Activated T-cell treated with anti-CD3 and anti-CD28 coated beads for 48 hours (primary cell): ENCODE measurements at places on chromosomes 6 and 20.
A peak's percentile ranks its signal among the peaks of the same experiment; 100 is the strongest.

DNA sequence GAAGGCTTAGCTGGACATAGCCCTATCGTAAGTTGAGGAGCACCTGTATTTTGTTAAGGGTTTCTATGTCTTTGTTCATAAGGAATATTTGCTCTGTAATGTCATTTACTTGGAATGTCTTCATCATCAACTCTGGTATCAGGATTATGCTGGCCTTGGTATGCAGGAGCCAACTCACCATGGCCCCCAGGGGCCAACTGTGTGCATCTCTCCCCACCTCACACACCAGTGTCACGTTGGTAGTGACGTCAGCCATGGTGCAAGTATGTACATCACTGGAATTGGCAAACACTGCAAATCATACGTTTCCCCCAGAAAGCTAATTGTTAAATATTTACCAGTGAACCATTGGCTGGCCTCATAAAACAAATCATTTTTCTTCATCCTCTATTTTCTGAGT lies 70.8 kb downstream of the YTHDF1 start:
- no peak for DNase-seq

- DNase-seq: no peak
These were observed 99.8 kb downstream of the FILIP1 start for GRCh38 chr6:75393806-75394205.

GRCh38 chr6:142827991-142828390 lies 117.0 kb downstream of the HIVEP2 start:
- no peak for DNase-seq

GRCh38 chr6:98831959-98832283 lies 2.5 kb upstream of the POU3F2 start:
- no peak for DNase-seq

DNA sequence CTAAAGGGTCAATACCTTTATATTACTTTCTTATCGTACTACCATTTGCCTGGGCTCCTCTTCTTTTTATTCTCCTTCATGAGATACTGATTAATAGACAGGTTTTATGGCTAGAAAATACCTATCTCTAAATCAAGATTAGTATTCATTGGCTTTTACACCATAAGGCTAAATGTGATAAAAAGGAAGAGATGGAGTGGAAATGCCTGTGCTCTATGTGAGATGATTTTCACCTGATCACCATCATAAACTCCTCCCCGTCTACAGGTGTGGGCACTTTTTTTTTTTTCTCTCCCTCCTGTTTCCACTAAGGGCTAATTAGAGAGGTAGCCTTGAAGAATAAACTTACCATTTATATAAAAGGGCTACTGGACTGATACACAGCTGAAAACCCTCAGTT lies at the start of gene GLYATL3:
Gene GLYATL3 (plus strand): TSS at position 301 of the 400 bp plus-strand sequence. CDS start 12,068 bp downstream, outside the sequence.
- DNase-seq: no peak

DNA sequence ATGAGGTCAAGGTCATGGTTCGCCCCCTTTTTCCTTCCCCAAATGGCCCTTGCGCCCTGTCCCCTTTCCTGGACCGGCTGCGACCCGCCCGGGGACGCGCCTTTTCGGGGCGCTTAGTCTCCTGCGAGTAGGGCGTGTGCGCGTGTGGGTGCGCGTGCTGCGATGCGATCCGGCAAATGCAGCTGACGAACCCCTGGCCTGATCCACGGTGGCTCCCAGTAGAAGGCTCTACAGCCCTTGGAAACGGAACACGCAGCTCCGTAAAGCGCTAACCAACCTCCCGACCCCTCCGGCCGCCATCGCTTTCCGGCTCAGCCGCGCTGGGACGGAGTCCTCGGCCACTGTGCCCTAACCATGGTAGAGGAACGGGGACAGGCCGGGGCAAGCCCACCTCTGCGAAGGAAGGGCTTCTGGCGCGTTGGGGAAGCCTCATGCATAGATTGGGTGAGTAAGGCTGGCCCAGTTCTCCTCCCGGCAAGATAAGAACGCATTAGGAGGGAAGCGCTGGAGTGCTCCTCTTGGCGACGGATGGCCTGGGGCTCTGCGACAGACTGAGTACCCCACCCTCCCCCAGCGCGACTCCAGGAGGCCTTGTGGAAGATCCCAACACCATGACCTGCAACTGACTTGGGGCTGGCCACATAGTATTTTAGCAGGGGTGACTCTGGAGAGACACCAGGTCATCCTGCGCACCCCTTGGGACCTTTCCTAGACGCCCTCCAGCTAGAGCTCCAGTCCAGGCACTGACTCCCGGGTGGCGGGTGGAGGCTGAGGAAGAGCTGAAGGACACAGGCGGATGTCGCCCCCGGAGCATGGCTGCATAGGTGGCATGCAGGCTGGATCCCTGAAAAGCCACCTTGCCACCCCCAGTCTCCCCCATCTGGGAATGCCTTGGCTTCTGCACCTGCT lies 1.1 kb upstream of the SLC4A11 start:
- no peak for DNase-seq

GRCh38 chr6:105892577-105893262 lies 193.4 kb upstream of the PRDM1 start:
- DNase-seq: no peak

DNA sequence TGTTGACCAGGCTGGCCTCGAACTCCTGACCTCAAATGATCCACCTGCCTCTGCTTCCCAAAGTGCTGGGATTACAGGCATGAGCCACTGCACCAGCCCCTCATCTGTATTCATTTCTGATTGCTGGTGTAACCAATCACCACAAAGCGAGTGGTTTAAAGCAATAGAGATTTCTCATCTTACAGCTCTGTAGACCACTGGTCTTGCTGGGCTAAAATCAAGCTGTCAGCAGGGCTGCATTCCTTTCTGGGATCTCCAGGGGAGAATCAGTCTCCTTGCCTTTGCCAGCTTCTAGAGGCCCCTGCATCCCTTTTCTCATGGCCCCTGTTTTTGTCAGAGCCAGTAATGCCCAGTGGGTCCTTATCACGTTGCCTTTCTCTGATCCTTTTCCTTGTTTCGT lies 49.9 kb upstream of the PMEPA1 start:
- no peak for DNase-seq

DNA sequence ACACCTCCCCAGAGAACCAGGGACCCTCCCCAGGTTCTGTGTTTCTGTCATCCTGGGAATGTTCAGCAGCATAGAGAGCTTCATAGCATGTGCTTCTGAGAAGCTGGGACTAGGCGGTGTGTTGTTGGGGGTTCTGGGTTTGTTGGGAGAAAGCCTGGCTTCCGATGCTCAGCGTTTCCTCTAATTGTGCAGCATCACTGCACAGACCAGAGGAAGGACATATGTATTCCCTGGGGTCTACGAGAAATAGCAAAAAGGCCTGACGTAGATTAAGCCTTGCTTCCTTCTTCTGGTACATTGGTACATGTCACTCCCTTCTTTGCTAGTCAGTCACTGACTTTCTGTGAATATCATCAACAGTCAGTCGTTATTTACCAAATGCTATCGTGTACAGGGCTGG lies 96.9 kb upstream of the SGK1 start:
- no peak for DNase-seq

- DNase-seq: no peak
These were observed 2.9 kb downstream of the SPAG4 start for GRCh38 chr20:35618263-35619131.

- DNase-seq: no peak
These were observed 102.1 kb downstream of the DLGAP4 start for GRCh38 chr20:36408219-36408618.

- no peak for DNase-seq
These were observed 108.5 kb downstream of the PRND start for GRCh38 chr20:4830259-4830658.

- DNase-seq: no peak
These were observed 142.1 kb downstream of the CD83 start for GRCh38 chr6:14259594-14260152.

GRCh38 chr6:169253337-169254238 lies at the start of gene THBS2:
Gene THBS2, minus strand, starts transcription at chr6:169253846. Its CDS starts 3,062 bp downstream, at chr6:169250784.
- no peak for DNase-seq

GRCh38 chr6:157990321-157991066 lies 8.8 kb downstream of the SYNJ2 start:
- DNase-seq: no peak

DNA sequence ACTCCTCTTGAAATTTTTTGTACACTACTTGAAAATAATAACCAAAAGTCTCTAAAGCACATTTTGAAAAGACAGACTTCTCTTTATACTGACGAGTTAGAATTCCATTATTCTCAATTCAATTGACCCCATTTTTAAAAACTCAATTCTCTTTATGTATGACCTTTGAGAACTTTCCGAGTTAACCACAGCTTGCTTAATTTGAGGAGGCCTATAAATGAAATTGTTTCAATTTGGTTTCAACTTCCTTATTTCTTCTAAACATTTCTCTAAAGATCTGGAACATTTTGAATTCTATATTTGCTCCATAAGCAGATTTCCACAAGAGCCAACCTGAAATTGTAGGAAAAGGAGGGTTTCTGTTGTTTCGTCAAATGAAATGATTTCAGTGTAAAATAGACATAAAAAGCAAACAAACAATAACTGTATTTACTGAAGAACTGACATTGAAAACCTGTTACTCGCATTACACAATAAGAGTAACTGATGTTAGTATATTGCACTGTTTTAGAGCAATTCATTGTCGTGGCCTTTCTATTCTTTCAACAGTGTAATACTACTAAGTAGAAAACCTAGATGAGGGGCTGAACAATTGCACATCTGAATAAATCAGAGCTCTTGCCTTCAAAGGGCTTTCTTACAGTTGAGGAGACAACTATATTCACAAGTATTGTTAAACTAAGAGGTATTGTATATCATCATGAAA lies 223.6 kb downstream of the HIVEP2 start:
- DNase-seq: no peak

GRCh38 chr6:39062014-39062740 lies 13.6 kb downstream of the GLP1R start:
- DNase-seq: no peak

DNA sequence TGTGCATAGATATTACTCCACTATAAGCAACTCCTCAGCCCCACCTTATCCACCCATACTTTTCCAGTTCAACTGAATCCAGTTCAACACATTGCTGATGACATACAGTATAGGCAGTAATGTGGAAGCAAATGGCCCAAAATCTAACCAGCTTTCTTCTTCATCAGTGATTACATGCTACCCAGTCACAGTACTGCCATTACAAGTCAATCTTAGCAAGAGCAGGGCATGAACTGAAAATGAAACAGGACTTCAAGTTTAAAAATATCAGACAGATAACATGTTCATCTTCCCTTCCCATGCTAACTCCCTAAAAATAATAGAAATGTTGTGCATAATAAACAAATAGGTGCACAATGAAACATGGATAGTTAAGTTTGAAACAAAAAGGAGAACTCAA lies 19.2 kb downstream of the RRAGD start:
- no peak for DNase-seq

DNA sequence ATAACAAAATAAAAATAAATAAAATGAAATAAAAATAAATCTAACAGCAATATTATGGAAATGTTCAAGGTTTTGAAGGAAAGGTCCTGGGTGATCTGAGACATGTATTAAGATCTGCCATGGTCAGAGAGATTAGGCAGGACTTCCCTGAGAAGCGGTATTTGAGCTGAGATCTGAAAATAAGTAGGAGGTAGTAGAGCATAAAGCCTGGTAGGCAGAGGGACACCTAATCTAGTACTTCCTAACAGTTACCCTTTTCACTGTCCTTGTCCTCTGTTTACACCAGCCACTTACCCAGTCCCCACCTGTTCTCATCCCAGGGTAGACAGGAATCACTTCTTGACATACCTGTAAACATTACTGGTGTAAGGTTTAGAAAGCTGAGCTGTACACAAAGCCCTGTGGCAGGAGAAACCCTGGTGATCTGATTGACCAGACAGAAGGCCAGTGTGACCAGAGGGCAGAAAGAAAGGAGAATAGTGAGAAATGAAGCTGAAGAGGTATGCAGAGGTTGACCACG lies 8.3 kb upstream of the ZNF318 start:
- DNase-seq: no peak

GRCh38 chr6:151502499-151502898 lies 8.7 kb downstream of the CCDC170 start:
- no peak for DNase-seq

- DNase-seq: no peak
These were observed 189.9 kb downstream of the EYA4 start for GRCh38 chr6:133431031-133431430.

GRCh38 chr6:148776321-148777308 lies 29.8 kb downstream of the UST start:
- no peak for DNase-seq

GRCh38 chr6:78089531-78089930 lies 436.7 kb downstream of the MEI4 start:
- no peak for DNase-seq

GRCh38 chr20:55881204-55881603 lies 124.1 kb downstream of the CBLN4 start:
- DNase-seq: no peak

GRCh38 chr20:15700147-15700765 lies 873.0 kb downstream of the KIF16B start:
- no peak for DNase-seq

DNA sequence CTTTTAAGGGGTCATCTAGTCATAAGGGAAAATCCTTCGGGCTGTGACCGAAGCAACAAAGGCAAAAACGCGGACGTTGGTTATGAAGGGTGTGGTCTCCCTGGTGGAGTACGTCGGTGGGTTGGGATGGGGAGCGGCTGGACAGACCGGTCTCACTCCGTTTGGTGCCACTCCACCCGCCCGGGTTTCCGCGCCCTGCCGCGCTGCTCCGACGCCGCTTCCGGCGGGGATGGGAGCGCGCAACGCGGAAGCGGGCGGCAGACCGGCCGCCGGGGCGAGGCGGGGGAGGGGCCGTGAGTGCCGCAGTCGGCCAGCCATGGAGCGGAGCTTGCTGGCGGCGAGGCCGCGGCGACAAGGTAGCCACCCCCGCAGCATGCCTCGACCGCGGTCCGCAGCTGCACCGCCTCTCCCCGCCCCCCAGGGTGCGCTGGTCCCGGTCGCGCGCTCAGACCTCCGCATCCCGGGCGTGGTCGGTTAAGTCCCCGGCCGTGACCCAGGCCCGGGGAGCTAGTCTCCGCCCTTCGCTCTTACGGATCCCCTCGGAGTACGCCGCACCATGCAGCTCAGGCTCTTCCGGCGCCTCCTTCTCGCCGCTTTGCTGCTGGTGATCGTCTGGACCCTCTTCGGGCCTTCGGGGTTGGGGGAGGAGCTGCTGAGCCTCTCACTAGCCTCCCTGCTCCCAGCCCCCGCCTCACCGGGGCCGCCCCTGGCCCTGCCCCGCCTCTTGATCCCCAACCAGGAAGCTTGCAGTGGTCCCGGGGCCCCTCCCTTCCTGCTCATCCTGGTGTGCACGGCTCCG lies at the start of gene B3GALT4:
Gene B3GALT4 (plus strand): TSS at position 260 of the 799 bp plus-strand sequence. CDS start 297 bp downstream, at position 557.
- DNase-seq: peak; percentile 87

DNA sequence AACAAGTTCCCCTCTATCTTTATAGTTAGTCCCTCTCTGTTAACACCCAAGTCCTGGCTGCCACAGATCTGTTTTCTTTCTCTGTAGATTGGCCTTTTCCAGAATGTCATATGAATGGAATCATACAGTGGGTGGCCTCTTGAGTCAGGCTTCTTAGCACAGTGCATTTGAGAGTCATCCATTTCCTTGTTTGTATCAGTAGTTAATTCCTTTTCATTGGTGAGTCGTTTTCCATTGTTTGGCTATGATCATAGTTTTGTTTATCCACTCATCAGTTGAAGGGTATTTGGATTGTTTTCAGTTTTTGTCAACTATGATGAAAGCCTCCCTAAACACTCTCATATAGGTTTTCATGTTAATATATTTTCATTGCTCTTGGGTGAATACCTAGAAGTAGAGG lies 248.3 kb downstream of the ARID1B start:
- no peak for DNase-seq

GRCh38 chr6:117432273-117432672 lies 6.5 kb upstream of the ROS1 start:
- DNase-seq: no peak
